ENCODE measurements at places on chromosomes 6 and 20. TPM values are rescaled to one million over a fixed set of nuclear protein-coding genes. Genes with fewer than 3 reads are reported as not detected.

LAMA4 gene
- polyA plus RNA-seq = 93.6 TPM

TFAP2A gene
- polyA plus RNA-seq = 32.1 TPM

XKR7 gene
- polyA plus RNA-seq = 0.43 TPM

PCSK2 gene
- 0.62 TPM for polyA plus RNA-seq

RAB32 gene
- polyA plus RNA-seq = 26.7 TPM

C4B gene
- polyA plus RNA-seq = 22.2 TPM

NKAIN2 gene
- 18.0 TPM for polyA plus RNA-seq

THBS2 gene
- polyA plus RNA-seq = 16.1 TPM

CCN6 gene
- 2.9 TPM for polyA plus RNA-seq

PTCHD4 gene
- 1.4 TPM for polyA plus RNA-seq

MLN gene
- 1.9 TPM for polyA plus RNA-seq

CYP39A1 gene
- polyA plus RNA-seq = 8.1 TPM

CD83 gene
- 12.7 TPM for polyA plus RNA-seq

SLC52A3 gene
- 4.1 TPM for polyA plus RNA-seq

WASF1 gene
- polyA plus RNA-seq = 44.0 TPM

MUCL3 gene
- polyA plus RNA-seq = 0.09 TPM

PBOV1 gene
- polyA plus RNA-seq = not detected

EPHA7 gene
- polyA plus RNA-seq = 44.7 TPM

SLPI gene
- 0.28 TPM for polyA plus RNA-seq

NR2E1 gene
- polyA plus RNA-seq = not detected

EYA2 gene
- 0.78 TPM for polyA plus RNA-seq

SIM1 gene
- 21.6 TPM for polyA plus RNA-seq

RFX6 gene
- polyA plus RNA-seq = not detected

SMOC2 gene
- 21.5 TPM for polyA plus RNA-seq

SCGN gene
- 0.12 TPM for polyA plus RNA-seq

ZSWIM1 gene
- 16.6 TPM for polyA plus RNA-seq

RBPJL gene
- not detected for polyA plus RNA-seq

TMC2 gene
- 0.23 TPM for polyA plus RNA-seq

FGD2 gene
- polyA plus RNA-seq = 2.6 TPM

PLN gene
- 3.7 TPM for polyA plus RNA-seq

PRICKLE4 gene
- 7.0 TPM for polyA plus RNA-seq

TMEM151B gene
- 0.94 TPM for polyA plus RNA-seq

NINL gene
- 40.1 TPM for polyA plus RNA-seq

TAGAP gene
- polyA plus RNA-seq = 0.64 TPM

CCM2L gene
- polyA plus RNA-seq = 9.2 TPM

DDO gene
- polyA plus RNA-seq = 1.7 TPM

TXLNB gene
- polyA plus RNA-seq = 1.9 TPM

ULBP2 gene
- polyA plus RNA-seq = 0.68 TPM
